ENCODE measurements at places on chromosomes 13 and 19.
A peak's percentile ranks its signal among the peaks of the same experiment; 100 is the strongest.

DNA sequence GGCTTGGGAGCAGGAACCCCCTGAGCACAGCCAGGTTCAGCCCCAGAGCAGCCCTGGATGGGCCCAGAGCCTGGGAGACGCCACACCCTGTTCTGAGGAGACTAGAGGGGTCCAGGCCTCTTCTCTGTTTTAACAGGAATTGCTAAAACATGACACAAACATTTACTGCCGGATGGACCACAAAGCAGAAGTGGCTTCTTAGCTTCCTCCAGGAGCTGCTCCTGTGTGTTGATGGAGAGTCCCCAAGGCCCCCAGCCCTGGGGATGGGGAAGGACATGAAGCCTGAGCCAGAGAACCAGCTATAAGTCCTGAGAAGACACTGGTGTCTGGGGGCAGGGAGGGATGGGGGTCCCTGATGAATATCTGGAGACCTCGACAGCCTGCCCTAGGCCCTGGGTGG, 14.6 kb downstream of the CEACAM3 start:
- no peak for DNase-seq
- H3K4me1 ChIP-seq: peaks cover 5% of the 10 kb centered on the region
- no peaks in the 10 kb centered on the region for H3K27me3 ChIP-seq
- no peak overlapping the region for H3K27ac ChIP-seq
- no peaks in the 10 kb centered on the region for H3K36me3 ChIP-seq
- no peak overlapping the region for H3K4me3 ChIP-seq

GRCh38 chr19:35216833-35217648, 11.5 kb downstream of the FAM187B start:
- peak overlapping the region; percentile 70 for H3K27ac ChIP-seq
- no peaks in the 10 kb centered on the region for H3K36me3 ChIP-seq
- peak; percentile 83 for DNase-seq
- H3K27me3 ChIP-seq: no peaks in the 10 kb centered on the region

- H3K27ac ChIP-seq: no peak overlapping the region
- no peaks in the 10 kb centered on the region for H3K36me3 ChIP-seq
- H3K4me3 ChIP-seq: no peak overlapping the region
- DNase-seq: no peak
- peaks cover 4% of the 10 kb centered on the region for H3K4me1 ChIP-seq
These were observed 40.7 kb upstream of the TNFSF11 start for GRCh38 chr13:42533336-42533591.

DNA sequence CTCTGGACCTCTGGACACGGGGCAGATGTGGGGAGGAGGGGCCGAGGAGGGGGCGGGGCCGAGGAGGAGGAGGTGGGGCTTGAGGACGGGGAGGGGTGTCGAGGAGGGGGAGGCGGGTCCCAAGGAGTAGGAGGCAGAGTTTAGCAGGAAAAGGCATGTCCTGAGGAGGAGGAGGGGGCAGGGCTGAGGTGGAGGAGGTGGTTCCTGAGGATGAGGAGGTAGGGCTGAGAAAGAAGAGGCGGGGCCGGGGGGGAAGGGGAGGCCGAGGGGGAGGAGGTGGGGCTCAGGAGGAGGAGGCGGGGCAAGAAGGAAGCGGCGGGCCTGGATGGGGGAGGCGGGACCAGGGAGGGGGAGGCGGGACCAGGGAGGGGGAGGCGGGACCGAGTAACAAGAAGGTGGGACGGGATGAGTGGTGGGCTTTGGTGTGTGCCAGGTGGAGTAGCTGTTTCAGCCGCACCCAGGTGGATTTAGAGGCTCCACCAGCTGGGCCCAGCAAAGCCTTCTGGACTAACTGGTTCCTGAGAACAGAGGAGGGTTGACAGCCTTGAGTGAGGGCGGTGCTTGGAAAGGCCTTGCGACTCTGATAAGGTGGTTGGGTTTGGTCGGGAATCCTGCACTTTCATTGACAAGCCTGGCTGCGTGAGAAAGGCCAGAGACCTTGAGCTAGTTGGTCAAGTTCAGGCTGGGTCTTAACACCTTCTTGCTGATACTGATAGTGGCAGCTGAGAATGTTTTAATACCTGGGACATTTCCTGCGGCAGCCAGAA, 7.7 kb downstream of the TECR start:
- no peaks in the 10 kb centered on the region for H3K27me3 ChIP-seq
- H3K27ac ChIP-seq: no peak overlapping the region
- H3K4me1 ChIP-seq: peaks cover 46% of the 10 kb centered on the region
- peaks cover 9% of the 10 kb centered on the region for H3K36me3 ChIP-seq

DNA sequence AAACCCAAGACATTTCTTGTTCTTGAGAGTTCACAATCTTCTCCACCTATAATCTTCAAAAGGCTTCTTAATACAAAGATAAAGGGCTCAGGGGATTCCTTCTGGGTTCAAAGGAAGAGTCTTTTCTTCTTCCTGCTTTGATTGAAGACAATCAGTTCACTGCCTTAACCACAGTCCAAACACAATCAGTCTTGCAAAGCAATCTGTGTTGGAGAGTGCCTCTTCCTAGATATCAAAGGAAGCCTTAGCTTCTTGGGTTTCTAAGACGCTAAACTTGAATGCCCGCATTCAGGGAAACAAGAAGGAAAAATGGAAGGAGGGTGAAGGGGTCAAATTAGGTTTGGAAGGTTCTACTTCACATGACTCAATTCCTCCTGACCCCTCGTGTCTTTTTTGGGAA, 27.2 kb downstream of the RANBP3 start:
- no peak for DNase-seq
- peaks cover 34% of the 10 kb centered on the region for H3K36me3 ChIP-seq
- no peak overlapping the region for H3K4me3 ChIP-seq
- H3K27me3 ChIP-seq: no peaks in the 10 kb centered on the region
- peaks cover 92% of the 10 kb centered on the region for H3K4me1 ChIP-seq
- H3K27ac ChIP-seq: peak overlapping the region; percentile 96

DNA sequence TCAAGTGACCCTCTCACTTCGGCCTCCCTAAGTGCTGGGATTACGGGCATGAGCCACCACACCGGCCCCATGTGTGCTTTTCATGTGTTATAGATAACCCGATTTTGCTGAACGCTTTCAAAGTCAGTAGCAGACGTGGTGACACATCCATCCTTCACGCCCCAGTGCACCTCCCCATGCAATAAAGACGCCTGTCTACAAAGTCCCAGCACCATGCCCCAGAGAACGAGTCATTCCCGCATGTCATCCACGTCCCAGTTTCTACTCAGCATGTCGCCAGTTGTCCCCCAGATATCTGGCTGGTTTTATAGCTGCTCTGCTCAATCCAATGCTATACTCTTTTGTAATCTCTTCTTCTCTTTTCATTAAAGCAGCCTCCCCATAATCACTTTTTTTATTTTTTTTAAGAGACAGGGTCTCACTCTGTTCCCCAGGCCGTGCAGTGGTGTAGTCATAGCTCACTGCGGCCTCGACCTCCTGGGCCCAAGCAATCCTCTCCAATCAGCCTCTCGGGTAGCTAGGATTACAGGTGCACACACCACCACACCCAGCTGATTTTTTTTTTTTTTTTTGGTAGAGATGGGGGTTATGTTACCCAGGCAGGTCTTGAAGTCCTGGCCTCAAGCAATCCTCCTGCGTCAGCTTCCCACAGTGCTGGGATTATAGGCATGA, 42.5 kb downstream of the DNM2 start:
- peak; percentile 65 for DNase-seq
- peaks cover 26% of the 10 kb centered on the region for H3K36me3 ChIP-seq
- peaks cover 88% of the 10 kb centered on the region for H3K4me1 ChIP-seq

DNA sequence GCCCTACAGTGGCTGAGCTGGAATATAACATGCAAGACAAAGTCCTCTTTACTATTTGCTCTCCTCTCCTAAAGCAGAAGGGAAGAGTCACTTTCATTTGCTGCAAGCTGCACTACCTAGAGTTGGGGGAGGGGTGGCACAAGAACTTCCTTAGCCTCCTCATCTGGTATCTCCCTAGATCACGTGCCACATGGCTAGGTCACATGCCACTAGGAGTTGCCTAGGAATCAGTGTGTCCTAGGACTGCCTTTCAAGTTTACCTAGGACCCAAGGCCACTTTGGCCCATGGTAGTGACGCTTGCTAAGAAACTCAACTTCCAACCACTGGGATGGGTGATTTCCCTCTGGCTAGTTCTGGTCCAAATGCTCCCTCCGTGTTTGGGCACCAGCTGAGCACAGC, 625.2 kb downstream of the DIAPH3 start:
- no peaks in the 10 kb centered on the region for H3K4me1 ChIP-seq
- H3K27me3 ChIP-seq: peaks cover 3% of the 10 kb centered on the region
- DNase-seq: no peak
- no peaks in the 10 kb centered on the region for H3K36me3 ChIP-seq
- no peak overlapping the region for H3K27ac ChIP-seq

DNA sequence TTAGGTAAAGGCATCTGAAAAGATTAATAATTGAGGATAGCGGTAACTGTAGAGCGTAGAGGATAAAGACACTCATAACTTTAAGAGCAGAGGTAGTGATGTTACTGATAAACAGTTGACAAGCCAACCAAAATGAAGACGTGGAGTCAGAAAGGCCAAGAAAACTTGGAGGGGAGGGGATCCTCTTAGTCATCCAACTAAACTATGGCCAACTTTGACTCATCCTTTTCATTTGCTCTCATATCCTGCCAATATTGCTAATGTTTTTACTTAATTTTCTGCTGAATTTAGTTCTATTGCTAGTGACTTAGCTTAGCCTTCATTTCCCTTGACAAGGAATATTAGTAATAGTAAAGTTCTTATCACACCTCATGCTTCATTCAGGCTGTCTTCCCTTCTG, 13.4 kb downstream of the ITGBL1 start:
- H3K36me3 ChIP-seq: no peaks in the 10 kb centered on the region
- no peak overlapping the region for H3K4me3 ChIP-seq
- H3K27me3 ChIP-seq: peaks cover 8% of the 10 kb centered on the region
- no peak for DNase-seq

- H3K4me3 ChIP-seq: peak overlapping the region; percentile 36
- peaks cover 18% of the 10 kb centered on the region for H3K4me1 ChIP-seq
- DNase-seq: peak; percentile 42
- peaks cover 4% of the 10 kb centered on the region for H3K36me3 ChIP-seq
- peaks cover 27% of the 10 kb centered on the region for H3K27me3 ChIP-seq
- no peak overlapping the region for H3K27ac ChIP-seq
These were observed 7.3 kb downstream of the NKPD1 start for GRCh38 chr19:45153339-45154063.

- H3K27me3 ChIP-seq: no peaks in the 10 kb centered on the region
- DNase-seq: peak; percentile 70
- no peak overlapping the region for H3K27ac ChIP-seq
These were observed 12.7 kb downstream of the CEACAM21 start for GRCh38 chr19:41588497-41589209.

DNA sequence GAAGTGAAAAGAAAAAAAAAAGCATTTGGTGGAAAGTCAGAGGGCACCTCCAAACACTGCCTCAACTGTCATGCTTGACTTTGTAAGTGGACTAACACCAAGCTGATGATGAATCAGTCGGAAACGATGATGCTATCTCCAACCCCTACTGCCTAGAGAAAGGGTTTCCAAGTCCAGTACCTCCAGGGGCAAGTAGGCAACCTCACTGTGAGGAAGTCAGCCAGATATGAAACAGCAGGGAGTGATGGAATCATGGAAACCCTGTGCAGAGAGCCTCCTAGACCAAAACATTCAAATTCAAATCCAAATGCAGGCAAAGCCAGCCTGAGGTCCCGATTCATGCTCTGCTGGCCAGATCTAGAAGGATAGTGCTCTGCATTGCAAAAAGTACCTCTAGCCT, 100.9 kb upstream of the SERP2 start:
- H3K27me3 ChIP-seq: no peaks in the 10 kb centered on the region
- no peak for DNase-seq
- peaks cover 58% of the 10 kb centered on the region for H3K4me1 ChIP-seq
- H3K36me3 ChIP-seq: no peaks in the 10 kb centered on the region

- peaks cover 46% of the 10 kb centered on the region for H3K4me1 ChIP-seq
- no peak for DNase-seq
- H3K27me3 ChIP-seq: no peaks in the 10 kb centered on the region
These were observed 471 bp upstream of the ERVK3-1 start for GRCh38 chr19:58304748-58305064.

GRCh38 chr13:97306645-97307044, 84.5 kb downstream of the MBNL2 start:
- peaks cover 11% of the 10 kb centered on the region for H3K36me3 ChIP-seq
- no peak overlapping the region for H3K27ac ChIP-seq
- no peak overlapping the region for H3K4me3 ChIP-seq
- H3K27me3 ChIP-seq: no peaks in the 10 kb centered on the region
- H3K4me1 ChIP-seq: peaks cover 4% of the 10 kb centered on the region

- no peaks in the 10 kb centered on the region for H3K27me3 ChIP-seq
- no peak overlapping the region for H3K27ac ChIP-seq
- no peak for DNase-seq
- no peak overlapping the region for H3K4me3 ChIP-seq
- H3K36me3 ChIP-seq: peaks cover 28% of the 10 kb centered on the region
- H3K4me1 ChIP-seq: no peaks in the 10 kb centered on the region
These were observed 281.4 kb downstream of the ABCC4 start for GRCh38 chr13:95019886-95020285.

- peak overlapping the region; percentile 0 for H3K27ac ChIP-seq
- DNase-seq: peak; percentile 88
- H3K4me1 ChIP-seq: peaks cover 53% of the 10 kb centered on the region
- H3K36me3 ChIP-seq: peaks cover 5% of the 10 kb centered on the region
- no peak overlapping the region for H3K4me3 ChIP-seq
These were observed 10.1 kb downstream of the NOSIP start for GRCh38 chr19:49570138-49570856.

- H3K4me3 ChIP-seq: no peak overlapping the region
- no peak for DNase-seq
- H3K27ac ChIP-seq: no peak overlapping the region
- H3K36me3 ChIP-seq: peaks cover 5% of the 10 kb centered on the region
- H3K27me3 ChIP-seq: no peaks in the 10 kb centered on the region
- peaks cover 5% of the 10 kb centered on the region for H3K4me1 ChIP-seq
These were observed 61.6 kb downstream of the ANKRD10 start for GRCh38 chr13:110853235-110853721.

GRCh38 chr19:33375837-33376159, 2.3 kb downstream of the CEBPG start:
- H3K4me3 ChIP-seq: peak overlapping the region; percentile 88
- no peak overlapping the region for H3K27ac ChIP-seq
- H3K4me1 ChIP-seq: peaks cover 59% of the 10 kb centered on the region
- no peaks in the 10 kb centered on the region for H3K27me3 ChIP-seq
- H3K36me3 ChIP-seq: peaks cover 33% of the 10 kb centered on the region

DNA sequence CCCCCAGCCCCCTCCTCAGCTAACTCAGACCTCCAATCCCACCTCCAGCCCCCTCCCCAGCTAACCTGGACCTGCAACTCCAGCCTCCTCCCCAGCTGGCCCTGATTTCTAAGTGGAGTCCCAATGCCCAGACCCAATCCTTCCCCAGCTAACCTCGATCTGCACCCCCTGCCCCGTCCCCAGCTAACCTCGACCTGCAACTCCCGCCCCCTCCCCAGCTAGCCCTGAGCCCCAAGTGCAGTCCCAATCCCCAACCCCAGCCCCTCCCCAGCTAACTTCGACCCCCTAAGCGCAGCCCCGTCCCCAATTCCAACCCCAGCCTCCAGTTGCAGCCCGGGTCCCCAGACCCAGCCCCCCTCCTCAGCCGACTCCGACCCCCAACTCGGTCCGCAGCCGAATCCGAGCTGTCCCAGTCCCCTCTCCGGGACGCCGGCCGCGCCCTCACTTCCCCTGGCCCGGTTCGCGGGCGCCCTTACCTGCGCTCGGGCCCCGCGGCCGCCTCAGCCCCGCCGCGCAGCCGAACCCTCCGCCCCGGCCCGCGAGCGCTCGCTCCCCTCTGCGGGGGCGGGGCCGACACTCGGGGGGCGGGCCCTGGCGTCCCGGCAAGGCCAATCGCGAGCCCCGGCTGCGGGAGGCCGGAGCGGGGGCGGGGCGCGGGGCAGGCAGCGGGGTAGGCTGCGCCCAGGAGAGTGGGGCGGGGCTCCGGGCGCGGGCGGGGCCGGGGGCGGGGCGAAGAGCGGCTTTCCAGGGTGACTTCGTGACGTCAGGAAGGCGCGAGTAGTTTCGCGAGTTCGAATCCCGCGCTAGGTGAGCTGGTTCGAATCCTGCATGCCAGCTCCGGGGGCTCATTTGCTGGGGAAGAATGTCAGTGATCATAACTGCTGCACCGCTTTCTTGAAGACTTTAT, at the start of gene GNG7:
GNG7 (minus strand) TSS at position 525 of the 907 bp plus-strand sequence. CDS start 182,006 bp downstream, outside the sequence.
- H3K36me3 ChIP-seq: no peaks in the 10 kb centered on the region
- peak within 1 kb of the TSS; percentile 57 for H3K4me3 ChIP-seq
- peak; percentile 96 for DNase-seq
- H3K27ac ChIP-seq: no peak within 1 kb of the TSS
- no peaks in the 10 kb centered on the region for H3K27me3 ChIP-seq
